ENCODE measurements at places on chromosomes 16 and 17. TPM values are rescaled to one million over a fixed set of nuclear protein-coding genes. Genes with fewer than 3 reads are reported as not detected.

DNA sequence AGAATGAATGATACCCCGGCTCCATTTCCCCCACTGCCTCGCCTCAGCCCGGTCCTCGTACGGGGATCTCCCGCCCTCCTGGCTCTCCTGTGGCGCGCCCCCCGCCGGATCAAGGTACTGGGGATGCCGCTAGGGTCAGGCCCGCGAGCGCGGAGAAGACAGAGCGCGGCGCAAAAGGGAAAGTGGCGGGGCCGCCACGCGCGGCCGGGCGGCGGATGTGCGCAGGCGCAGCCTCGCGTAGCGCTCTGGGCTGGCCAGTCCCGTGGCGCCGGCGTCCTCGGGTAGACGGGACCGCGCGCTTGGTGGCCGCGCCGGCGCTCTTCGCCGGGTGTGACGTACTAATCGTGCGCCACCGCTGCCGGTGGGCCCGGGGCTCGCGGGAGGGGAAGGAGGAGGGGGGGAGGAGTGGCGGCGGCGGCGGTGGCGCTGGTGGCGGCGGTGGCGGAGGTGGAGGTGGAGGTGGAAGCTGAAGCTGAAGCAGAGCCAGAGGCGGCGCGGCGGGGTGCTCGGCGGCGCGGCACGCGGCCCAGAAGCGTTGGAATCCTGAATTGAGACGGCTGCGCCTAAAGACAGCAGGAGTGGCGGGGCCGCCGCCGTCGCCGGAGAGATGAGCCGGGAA is at the start of gene SENP3:
TSS of gene SENP3 (plus strand) at position 331 of the 619 bp plus-strand sequence. CDS start 1,158 bp downstream, outside the sequence.
- peak; percentile 95 for DNase-seq

- no peak for DNase-seq
Observed at GRCh38 chr16:27202923-27203506, 311 bp upstream of the KDM8 start.

DNA sequence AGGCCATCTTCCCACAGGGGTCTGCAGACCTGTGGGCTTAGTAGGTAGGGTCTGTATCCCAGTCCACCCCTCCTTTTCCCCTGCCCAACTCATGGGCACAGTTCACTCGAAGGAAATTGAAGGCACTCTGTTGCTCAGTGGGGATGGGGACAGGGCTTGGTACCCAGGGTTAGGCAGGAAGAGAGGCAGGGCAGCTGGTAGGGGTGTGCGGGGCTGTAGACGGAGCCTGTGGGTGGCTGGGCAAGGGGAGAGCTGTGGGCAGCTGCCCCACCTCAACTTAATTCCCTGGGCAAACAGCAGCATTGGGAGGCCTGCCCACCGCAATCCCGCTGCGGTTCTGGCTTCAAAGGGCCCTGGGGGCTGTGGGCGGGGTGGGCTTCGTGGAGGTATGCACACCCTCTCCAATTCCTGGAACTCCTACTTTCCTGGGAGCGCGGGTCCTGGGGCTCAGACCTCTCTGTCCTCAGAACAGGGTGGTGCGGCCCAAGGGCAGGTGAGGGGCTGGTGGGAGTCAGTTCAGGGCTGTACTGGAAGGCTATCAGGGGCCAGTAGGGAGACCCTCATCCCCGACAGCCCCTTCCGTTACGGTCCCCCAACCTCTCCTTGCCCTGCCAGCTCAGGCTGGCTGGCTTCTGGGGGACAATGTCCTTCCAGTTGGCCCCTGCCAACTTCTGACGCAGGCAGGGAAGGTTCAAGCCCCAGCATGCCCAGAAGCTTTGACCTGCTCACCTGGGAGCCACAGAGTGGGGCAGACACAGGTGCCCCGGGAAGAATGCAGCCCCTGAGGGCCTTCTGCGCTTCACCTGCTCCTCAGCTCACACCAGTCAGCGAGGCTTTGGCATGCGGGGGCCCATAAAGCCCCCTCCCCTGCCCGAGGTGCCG is 9.1 kb downstream of the FOXJ1 start:
- no peak for DNase-seq

- no peak for DNase-seq
Observed at GRCh38 chr17:36057911-36058310, 6.2 kb upstream of the CCL18 start.

Gene G6PC1
- not detected for polyA plus RNA-seq

All from B cell (primary cell).